ENCODE measurements at places on chromosomes 13 and 19.

GRCh38 chr13:94121686-94122085 lies 357.8 kb downstream of the DCT start:
- no peak for DNase-seq

GRCh38 chr19:55098716-55099556 lies 18.5 kb downstream of the PPP1R12C start:
- DNase-seq, result no peak

GRCh38 chr13:38463048-38463447 lies 113.4 kb downstream of the UFM1 start:
- DNase-seq, result no peak

- no peak for DNase-seq
Measured at GRCh38 chr13:112716841-112717520, 27.1 kb downstream of the ATP11A start.

GRCh38 chr13:34465423-34465922 lies 476.6 kb upstream of the NBEA start:
- no peak for DNase-seq

All from CD4-positive, alpha-beta T cell treated with Interleukin-2 at 100 ng/mL for 4 hours (primary cell).